Nucleus accumbens (tissue), 56 donors: ENCODE measurements at places on chromosomes 16 and 17.
A peak's percentile ranks its signal among the peaks of the same experiment; 100 is the strongest.

DNA sequence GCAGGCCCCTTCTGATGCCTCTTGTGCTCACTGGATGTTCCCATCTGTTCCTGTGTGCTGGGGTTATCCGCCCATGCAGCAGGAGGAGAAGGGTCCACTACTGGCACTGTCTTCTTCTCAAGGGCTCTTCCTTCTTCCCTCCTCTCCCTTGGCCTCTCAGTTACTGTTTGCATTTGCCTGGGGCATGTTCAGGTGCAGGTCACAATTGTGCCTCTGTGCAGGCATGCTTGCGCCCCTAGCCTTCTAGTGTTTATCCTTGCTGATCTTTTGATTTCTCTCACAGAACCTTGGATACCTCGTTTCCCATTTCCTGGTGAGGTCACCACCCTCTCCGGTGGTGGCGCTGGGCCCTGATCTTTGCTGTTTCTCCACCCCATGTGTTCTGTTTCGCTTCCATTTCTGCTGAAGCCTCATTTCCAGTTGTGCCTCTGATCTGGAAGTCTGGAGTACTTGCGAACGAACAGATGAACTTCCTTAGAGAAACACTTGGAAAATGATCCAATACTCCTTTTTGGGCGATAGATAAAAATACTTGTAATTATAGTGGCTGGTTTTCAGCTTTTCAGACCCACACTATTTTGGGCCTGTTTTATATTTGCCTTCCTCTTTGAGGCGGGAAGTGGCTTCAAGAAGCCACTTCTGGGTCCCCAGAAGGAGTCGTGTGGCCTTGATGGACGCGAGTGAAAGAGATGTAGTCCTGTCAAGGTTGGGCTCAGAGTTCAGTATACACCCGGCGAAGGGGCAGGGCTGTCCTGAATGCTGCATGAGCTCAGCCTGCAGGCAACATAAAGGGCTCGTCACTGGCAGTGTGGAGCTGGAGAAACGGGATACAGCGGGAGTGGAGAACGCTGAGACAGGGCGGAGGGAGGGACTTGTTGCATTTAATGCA, 312.9 kb downstream of the SNX29 start:
- no peak for DNase-seq

DNA sequence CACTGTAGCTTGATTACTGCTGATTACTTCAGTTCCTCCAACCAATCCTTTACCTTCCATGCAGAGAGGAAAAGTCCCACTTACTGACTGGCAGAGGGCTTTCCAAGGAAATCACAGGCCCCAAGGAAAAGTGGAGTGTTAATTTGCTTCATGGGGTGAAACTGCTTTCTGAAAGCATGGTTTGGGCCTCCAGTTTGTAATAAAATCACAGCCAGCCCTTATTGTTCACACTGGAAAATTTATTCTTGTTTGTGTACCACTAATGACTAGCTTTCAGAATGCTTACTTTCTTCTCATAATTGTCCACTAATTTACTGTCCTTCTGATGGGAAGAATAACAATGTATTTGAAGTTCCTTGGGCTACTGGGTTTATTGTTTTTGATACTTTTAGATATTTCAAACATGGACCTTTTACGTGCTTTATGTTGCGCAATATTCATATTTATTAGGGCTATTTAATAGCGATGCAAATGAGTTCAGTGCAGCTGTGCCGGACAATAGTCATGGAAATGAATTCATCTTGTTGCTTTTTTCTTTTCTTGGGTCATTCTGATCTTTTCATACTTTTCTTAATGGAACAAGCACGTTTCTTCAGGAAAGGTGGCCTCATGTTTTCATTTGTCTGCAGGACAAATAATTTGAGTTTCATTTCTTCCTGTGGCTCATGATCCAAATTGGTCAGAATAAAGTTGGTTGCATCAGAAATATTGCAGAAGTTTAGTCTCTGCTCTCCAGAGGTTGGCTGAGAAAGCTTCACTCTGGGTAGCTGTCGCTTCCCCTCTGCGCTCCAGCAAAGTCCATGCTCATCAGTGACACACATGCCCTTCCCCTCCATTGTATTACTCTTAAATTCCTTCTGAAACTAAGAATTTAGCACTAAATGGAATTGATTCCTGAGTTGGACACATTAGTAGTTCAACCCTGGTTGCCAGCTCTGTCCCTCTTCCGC, 128.7 kb downstream of the PRKCA start:
- no peak for DNase-seq

GRCh38 chr16:35431829-35432663, 1972.6 kb downstream of the TP53TG3F start:
- no peak for DNase-seq

DNA sequence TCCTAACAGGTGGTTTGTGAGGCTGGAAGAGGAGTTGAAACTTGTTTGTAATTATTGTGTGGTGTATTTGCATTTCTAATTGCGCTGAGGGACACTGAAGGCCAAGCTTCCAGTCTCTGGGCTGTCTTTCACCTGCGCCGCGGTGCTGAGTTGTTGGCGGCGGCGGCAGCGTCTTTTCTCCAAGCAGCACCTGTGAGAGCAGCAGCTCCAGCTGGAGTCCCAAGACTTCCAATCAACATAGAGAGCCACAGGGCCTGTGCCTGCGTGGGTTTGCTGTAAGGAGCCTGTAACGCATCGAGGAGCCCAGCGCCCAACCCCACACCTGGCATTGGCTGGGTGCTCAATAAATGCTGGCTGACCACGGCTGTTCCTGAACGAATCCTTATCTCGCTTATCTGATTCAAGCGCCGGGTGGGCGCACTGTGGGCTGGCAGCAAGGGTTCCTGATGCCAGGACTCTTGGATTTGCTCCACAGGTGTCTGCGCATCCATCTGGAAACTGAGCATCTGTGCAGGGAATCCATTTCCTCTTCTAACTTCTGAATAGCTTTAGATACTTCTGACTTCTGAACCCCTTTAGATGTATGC, 138.1 kb downstream of the ASIC2 start:
- no peak for DNase-seq

- peak; percentile 64 for DNase-seq
These were observed at the start of gene TLCD1 for GRCh38 chr17:28726226-28726626. Gene TLCD1 (minus strand): TSS chr17:28726233. CDS start chr17:28726097, 136 bp downstream.

- no peak for DNase-seq
These were observed 242.8 kb upstream of the PSMD7 start for GRCh38 chr16:74053826-74054225.

- DNase-seq, result no peak
These were observed 18.4 kb downstream of the BLMH start for GRCh38 chr17:30273373-30273772.

DNA sequence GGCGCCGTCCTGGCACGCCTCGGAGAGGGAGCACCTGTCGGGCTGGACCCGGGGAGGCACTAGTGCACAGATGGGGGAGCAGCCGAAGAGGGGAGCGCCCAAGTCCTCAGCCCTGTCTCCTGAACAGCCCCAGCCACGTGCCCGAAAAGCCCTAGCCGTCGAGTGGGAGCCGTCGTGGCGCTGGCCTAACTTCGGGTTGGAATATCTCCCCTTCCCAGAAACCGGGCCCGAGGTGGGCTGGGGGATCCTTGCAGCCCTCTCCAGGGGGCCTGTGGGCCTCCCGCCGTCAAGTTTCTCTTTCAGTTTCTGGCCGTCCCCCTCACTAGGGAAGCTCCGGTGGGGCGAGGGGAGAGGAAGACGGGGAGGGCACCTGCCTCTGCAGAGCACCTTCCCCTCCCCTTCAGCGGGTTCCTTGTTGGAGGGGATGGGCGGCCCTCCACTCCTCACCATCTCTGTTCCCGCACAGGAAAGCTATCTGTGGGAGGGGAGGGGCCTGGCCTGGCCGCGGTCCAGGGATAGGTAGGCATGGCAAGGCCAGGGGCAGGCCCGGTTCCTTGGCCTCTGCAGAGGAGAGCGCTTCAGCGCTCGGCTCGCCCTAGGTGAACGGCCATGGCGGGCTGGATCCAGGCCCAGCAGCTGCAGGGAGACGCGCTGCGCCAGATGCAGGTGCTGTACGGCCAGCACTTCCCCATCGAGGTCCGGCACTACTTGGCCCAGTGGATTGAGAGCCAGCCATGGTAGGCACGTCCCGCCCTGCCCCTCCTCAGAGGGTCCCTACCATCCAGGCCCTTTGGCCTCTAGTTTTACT, 709 bp downstream of the STAT5A start:
- DNase-seq, result no peak

DNA sequence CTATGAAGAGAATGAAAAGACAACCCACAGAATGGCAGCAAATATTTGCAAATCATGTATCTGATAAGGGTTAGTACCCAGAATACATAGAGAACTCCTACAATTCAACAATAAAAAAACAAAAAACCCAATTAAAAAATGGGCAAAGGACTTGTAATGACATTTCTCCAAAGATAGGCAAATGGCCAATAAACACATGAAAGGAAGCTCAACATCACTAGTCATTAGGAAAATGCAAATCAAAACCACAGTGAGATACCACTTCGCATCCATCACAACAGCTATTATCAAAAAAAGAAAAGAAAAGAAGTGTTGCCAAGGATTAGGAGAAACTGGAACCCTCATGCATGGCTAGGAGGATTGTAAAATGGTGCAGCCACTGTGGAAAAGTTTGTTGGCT, 45.1 kb upstream of the ARL6IP1 start:
- no peak for DNase-seq

DNA sequence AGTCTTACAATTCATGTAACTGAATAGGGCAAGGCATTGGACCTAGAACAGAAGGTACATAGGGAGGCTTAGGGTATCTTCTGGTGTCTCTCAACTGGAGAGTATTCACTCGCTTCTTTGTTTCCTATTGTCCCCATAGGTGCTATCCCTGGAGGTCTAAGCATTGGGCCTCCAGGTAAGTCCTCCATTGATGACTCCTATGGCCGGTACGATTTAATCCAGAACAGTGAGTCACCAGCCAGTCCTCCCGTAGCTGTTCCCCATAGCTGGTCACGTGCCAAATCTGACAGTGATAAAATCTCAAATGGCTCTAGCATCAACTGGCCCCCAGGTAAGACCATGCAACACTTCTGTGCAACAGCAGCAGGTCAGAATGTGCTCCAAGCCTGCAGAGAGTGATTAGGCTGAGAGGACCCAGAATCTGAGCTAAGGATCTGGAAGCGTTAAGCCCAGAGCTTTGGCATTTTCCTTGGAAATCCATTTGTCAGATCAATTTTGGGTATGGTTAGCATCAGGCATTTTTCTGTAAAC, 35.7 kb downstream of the TMC6 start:
- DNase-seq, result no peak

- no peak for DNase-seq
These were observed 77.1 kb upstream of the RPL38 start for GRCh38 chr17:74126179-74126900.

DNA sequence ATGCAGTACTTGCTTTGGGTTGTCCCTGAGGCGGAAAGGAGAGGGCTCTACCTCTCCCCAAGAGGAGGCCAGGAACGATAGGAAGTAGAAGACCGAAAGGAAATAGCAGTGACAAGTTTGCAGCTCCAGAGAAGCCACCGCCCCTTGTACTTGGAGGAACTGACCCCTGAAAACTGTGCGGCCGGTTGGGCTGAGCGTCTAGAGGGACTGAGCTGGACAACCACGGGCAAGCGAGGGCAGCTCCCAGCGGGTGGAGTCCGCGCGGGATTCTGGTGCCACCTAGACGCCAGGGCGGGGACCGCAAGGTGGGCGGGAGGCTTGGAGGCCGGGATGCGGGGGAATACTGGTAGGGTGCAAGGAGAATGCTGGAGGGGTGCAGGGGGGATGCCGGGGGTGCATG, 1.3 kb upstream of the SLC6A4 start:
- no peak for DNase-seq

DNA sequence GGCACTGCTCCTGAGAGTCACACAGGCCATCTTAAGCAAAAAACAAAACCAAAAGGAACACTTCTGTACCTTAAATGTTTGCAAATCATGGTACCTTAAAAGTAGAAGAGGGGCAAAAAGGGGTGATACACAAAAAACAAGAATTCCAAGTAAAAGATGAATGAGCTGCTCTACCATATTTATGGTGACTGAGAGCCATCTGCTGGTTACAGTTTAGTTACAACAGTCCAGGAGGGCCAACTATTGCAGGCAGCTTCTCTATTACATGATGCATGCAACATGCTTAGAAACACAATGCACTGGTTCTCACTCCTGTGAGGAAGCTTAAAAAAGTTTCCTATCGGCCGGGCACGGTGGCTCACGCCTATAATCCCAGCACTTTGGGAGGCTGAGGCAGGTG, 53.5 kb downstream of the STX8 start:
- DNase-seq, result no peak

DNA sequence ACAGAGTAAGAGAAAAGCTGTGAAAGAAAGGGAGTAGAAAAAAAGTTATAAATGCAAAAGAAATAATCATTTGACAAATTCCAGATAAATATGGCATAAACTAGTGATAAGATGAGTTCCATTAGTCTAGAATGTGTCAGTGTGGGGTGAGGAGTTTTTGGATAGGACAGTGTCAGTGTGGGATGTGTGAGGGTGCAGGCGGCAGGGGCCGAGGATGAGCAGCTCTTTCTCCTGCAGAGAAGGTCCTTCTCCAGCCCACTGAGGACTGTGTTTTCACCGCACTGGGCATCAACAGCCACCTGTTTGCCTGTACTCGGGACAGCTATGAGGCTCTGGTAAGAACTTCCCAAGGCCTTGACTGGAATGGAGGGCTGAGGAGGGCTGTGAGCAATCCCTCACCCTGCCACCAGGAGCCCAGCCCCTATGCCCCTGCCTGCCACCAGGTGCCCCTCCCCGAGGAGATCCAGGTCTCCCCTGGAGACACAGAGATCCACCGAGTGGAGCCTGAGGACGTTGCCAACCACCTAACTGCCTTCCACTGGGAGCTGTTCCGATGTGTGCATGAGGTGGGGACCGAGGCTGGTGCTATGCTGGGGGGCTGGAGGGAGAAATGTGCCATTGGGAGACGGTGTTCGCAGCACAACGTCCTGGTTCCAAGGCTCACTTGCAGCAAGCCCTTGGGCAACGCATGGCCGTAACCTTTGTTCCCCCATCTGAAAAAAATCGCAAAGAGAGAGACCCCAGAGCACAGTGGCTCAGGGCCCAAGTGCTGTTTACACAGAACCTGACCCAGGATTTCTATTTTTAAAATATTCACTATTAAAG, 13.1 kb downstream of the RAPGEFL1 start:
- DNase-seq, result no peak

- no peak for DNase-seq
These were observed 178.3 kb downstream of the PMP22 start for GRCh38 chr17:15086776-15087295.

- no peak for DNase-seq
These were observed 178.4 kb downstream of the CCDC182 start for GRCh38 chr17:57566721-57567120.

- no peak for DNase-seq
These were observed 227.9 kb downstream of the MSI2 start for GRCh38 chr17:57484081-57484666.
